ENCODE measurements at places on chromosomes 11 and 22.

DNA sequence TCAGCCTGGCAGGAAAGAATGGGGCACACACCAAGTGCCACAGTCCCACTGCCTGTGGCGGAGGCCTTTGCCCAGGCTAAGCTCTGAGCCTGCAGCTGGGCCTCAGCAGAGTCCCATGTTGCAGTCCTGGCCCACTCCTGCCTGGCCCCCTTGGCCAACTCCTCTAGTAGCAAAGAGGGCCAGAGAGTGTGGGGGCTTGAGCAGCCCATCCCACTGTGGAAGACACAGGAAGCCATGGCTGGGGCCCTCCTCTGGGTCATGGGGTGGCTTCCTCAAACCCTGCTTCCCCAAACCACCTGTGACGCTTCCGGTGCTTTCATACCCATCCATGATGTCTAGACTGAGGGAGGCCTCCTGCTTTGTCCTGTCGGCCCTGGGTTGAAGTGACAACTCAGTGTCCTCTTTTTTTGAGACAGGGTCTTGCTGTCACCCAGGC, 5.8 kb downstream of the RPS19BP1 start:
- no peak for DNase-seq

DNA sequence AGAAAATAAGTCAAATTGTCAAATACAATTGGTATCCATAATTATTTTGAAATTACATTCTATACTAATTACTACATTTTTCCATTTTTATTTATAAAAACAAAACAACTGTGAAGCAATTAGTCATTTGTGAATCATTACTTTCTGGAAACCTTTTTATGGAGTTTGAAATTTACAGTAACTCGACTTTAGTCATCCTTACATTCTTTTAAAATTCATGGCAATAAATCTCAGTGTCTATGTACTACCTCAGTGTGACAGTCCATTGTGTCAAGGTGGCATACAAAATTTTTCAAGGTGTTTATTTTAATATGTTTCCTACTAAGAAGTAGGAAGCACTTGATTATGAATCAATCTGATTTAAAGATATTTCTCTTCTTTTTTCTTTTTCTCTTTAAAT, 1949.4 kb upstream of the RAG2 start:
- DNase-seq = no peak

GRCh38 chr11:133860151-133860550, 14.8 kb upstream of the SPATA19 start:
- DNase-seq = no peak

DNA sequence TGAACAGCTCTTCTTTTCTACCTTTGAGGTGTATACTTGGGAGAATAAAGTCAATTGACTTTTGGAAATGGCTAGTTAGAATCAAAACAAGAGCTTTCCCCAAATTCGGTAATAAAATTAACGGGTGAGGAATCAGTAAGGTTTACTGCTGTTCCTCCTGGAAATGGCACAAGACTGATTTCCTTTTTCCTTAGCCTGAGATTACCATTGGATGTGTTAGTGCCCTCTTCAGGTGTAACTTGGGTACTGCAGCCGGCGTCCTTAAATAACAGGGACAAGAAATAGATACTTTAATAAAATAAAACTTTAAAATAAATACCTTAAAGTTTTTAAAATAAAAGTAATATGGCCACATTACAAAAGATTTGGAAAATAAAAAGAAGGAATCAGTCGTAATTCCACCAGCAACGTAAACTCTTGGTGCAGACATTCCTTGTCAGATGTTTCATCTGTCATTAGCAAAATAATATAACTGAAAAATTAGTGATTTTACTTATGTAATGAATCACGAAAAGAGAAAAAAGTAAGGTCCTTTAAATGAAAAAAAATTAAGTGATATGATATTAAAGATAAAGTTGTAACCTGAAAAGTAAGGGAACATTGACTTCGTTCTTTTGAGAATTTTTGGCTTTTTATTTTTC, 29.7 kb downstream of the ZFTA start:
- DNase-seq = peak; percentile 40

GRCh38 chr11:121539000-121539399, 86.2 kb upstream of the SORL1-AS1 start:
- no peak for DNase-seq

DNA sequence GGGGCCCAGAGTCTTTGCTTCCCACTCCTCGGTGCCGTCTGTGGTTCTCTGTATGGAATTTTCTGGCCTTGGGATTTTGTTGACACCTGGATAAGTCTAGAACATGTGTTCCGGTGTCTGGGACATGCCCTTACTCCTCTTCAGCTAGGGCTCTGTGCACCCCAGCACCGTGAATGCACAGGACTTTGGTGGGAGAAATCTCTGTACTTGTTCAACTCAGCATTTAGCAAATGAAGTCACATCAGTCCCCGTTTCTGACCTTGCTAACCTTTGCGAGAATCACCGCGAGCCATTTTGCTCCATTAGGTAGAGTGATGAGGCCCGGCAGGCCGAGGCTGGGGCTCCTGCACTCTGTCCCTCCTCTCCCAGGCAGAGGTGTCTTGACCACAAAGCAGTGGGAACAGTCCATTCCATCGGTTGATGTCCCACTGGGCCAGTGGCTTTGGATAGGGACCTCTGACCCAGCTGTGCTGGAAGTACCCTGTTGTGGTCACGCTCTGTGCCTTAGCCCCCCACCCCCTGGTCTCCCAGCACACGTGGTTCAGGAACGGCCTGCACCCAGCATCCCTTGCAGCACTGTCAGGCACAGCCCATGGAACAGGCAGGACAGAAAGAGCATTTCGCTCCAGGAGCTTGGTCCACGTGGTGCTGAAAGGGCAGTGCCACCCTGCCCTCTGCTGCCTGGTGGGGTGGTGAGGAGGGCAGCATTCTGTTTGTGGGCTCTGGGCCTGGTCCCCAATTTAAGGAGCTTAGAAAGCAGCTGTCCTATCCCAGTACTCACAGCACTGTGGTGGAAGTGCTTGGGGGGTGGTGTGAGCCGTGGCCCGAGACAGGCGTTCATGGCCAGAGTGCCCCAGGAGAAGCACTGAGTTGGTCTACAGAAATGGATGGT, 73.4 kb downstream of the MED15 start:
- DNase-seq = no peak

- DNase-seq = no peak
These were observed 30.6 kb upstream of the PIK3C2A start for GRCh38 chr11:17238377-17238776.

GRCh38 chr11:5242933-5243815, 6.5 kb downstream of the HBG1 start:
- DNase-seq = no peak

DNA sequence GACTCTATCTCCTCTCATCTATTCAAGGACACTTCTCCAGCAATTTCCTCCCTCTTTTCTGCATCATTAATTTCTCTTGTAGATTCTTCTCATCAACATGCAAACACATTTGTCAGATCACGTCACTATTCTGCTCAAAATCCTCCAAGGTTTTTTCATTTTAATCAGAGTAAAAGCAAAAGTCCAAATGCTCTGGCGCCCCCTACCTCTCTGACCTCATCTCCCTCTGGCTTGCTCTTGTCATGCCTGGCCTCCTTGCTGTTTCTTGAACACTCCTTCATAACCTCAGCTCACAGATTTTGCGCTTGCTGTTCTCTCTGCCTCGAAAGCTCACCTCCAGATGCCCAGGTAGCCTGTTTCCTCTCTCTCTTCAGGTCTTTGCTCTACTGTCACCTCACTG, 22.4 kb downstream of the RTCB start:
- DNase-seq = no peak

GRCh38 chr11:113538451-113539412, 63.5 kb upstream of the DRD2 start:
- DNase-seq = peak; percentile 45

GRCh38 chr22:41578114-41578513, 11.5 kb downstream of the PMM1 start:
- DNase-seq = no peak

- DNase-seq = no peak
These were observed 509.9 kb downstream of the NTM start for GRCh38 chr11:131880316-131880715.

- no peak for DNase-seq
These were observed 2.6 kb downstream of the SPATA19 start for GRCh38 chr11:133842730-133843129.

DNA sequence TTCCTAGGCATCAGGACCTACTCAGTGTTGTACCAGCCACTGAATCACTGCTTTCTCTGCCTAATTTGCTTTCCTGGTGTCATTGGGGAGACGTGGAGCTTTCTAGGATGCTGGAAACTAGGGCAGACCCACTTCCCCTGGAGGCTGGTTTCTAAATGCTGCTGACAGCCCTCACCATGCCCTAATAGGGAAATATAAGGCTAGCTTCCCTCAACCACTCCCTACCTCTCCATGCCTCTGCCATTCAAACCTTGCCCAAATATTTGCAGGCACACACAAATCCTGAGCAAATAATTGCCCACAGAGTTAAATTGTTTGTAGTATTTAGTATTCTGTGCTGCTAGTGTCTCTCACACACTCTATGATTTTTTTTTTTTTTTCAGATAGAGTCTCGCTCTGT, 310.2 kb downstream of the DDX10 start:
- peak; percentile 14 for DNase-seq

All from NCI-H2081 treated with DMSO at 0.1 percent for 48 hours (cell line).